ENCODE measurements at places on chromosomes 5 and 9.

- no peak for DNase-seq
Observed at GRCh38 chr5:181149806-181150733, 2.7 kb downstream of the OR2V2 start.

GRCh38 chr9:6567140-6567591 is 78.4 kb downstream of the GLDC start:
- no peak for DNase-seq

GRCh38 chr9:80605129-80605528 is 1033.4 kb downstream of the TLE4 start:
- no peak for DNase-seq

DNA sequence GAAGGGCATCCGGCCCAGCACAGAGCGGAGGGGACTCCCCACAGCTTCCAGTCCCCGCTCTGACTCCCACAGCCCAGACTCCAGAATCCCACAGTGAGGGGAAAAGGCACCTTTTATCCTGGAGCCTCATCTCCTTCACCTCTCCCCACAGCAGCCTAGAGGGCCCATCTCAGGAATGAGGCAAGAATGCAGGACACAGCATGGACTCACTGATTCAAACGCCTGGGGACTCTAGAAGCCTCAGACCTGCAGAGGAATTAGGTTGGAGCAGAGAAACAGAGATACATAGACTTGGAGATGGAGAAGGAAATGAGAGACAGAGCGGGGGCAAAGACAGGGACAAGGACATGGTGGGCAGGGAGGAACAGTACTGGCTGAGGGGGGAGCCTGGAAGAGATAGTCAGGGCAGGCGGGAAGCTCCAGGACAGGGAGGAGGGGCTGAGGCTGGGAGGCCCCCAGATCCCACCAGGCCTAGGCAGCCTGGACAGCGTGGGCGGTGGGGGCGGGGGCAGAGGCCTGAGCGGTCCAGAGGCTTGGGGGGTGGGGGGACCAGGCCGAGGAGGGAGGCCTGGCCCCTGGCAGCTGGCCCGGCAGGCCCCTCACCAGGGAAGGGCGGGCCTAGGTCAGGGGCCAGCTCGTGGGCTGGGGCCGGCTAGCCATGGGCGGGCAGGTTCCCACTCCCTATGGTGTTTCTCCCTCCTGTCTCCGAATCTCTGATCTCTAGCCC is 15.8 kb downstream of the CNTFR start:
- no peak for DNase-seq

- no peak for DNase-seq
Observed at GRCh38 chr5:54985301-54986268, at the start of gene ESM1. ESM1 (minus strand) TSS chr5:54985593; CDS start chr5:54985517, 76 bp downstream.

- DNase-seq, result no peak
Observed at GRCh38 chr5:14415024-14415697, 166.4 kb upstream of the OTULINL start.

GRCh38 chr5:69509212-69509611 is 16.6 kb downstream of the OCLN start:
- DNase-seq, result no peak

Measured in activated CD4-positive, alpha-beta T cell treated with anti-CD3 and anti-CD28 coated beads for 24 hours (primary cell).